ENCODE measurements at places on chromosomes 5 and 9.

DNA sequence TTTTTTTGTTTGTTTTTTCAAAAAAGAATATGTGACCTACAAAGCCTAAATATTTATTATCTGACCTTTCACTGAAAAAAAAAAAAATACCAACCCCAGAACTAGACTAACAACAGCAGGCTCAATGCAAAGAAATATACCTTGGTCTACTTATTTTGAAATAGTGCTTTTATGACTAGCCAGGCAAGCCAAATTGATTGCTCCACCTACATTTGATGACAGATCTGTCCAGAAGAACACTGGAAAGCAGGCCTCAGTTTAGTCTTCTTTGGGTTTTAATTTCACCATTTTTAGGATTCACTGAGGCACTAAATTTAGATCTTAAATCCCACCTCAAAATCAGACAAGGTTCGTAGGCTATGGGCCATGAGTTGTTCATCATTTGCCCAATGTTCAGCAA, 97.3 kb downstream of the PLPP1 start:
- no peak for DNase-seq

- DNase-seq, result no peak
These were observed 131.8 kb upstream of the IER5L start for GRCh38 chr9:129309906-129310305.

GRCh38 chr9:123500336-123500735, 144.3 kb downstream of the CRB2 start:
- DNase-seq, result no peak

GRCh38 chr9:115006660-115007059, 76.3 kb upstream of the TNFSF8 start:
- DNase-seq, result no peak

DNA sequence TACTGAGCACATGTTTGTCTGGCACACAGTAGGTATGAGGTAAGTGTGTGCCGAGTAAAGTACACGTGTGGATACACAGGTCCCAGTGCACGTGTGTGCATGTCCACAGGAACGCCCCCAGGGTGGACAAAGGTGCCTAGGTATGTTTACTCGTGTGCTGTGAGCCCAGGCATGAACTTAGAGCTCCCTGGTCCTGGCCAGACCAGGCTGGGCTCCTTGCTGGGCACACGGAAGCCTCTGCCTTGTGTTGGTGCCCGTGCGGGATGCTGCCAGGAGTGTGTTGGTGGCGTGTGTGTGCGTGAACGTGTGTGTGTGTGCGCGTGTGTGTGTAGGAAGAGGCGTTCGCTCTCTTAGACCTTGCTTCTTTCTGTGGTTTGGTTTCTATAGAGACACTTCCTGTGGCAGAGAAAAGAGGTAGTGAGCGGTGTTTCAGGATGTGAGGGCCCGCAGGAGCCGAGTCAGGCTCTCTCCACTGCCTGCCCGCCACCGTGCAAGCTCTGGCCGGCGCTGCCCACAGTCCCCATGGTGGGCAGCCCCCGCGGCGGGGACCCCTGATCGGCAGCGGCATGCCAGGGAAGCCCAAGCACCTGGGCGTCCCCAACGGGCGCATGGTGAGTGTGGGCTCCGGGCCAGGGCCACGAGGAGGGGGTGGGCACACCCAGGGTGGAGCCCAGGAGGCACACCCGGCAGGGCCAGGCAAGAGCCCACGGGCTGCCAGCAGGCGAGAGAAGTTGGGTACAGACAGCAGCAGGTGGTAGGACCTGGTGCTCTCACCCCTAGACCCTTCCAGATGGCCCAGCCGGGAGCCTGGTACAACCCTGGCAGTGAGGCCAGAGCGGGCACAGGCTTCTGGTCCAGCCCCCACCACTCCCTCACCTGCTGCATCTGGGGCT, at the start of gene RGS14:
RGS14 (plus strand) TSS at position 466 of the 893 bp plus-strand sequence; CDS start at position 567, 101 bp downstream.
- DNase-seq, result no peak

GRCh38 chr9:127567730-127568617, 44.1 kb upstream of the STXBP1 start:
- DNase-seq, result no peak

DNA sequence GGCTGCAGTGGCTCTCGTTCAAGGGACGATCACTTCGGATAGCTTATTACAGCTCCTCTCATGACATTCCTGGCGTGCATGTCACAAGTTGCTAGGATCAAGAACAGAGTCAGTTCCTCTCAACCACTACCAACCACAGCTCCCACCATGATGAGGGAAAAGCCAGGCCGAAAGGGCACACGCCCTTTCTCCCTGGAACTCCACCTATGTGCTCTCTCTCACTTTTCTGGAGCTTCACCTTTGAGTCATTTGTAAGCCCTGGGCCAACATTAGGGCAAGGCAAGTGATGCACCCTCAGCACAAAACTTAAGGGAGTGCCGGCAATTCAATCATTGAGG, 1.6 kb downstream of the SPACA9 start:
- DNase-seq, result no peak

DNA sequence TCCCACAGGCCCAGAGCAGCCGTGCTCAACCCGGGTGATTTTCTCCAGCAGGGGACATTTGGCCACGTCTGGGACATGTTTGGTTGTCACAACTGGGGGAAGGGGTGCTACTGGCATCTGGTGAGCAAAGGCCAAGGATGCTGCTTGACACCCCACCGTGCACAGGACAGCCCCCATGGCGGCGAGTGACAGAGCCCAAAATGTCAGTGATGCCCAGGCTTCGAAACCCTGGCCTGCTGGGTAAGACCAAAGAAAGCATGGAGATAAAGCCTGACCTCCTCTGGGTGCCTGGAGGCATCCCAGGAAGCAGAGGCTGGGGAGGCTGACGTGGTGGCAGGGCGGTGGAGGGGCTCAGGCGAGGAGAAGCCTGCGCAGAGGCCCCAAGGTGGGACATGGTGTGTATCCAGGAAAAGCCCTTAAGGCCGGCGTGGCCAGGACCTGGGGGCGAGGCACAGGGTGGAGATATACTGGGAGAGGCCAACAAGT, 66.4 kb downstream of the ZNF354C start:
- DNase-seq, result no peak

DNA sequence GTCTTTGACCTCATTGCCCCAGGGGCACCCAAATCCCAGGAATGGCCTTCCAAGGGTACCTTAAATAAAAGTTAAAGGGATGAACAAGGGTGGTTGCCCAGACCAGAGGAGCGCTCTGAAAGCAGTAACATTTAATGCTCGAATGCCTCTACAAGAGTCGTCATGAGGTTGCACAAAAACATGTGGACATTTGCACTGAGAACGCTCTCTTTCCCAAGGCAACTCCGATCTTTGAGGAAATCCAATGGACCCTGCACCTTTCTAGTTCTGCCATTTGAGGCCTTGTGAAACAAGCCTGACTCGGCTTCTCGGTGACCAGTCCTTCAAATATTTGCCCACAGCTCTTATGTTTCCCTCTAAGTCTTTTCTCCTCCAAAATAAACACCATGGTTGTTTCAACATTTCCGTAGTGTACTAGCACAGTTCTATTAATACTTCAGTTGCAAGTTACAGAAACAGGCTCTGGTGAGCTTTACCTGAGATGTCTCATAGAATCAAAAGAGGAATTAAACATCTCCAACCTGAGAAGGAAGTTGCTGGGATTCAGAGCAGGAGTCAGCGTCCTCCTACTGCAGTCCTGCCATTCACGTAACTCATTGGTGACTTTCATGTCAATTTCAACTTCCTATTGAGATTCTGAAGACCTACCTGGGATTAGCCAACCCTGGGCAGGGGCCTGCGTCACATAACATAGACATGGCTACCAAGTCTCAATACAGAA, 168.8 kb upstream of the RAI14 start:
- no peak for DNase-seq

- no peak for DNase-seq
These were observed 114.5 kb upstream of the NR5A1 start for GRCh38 chr9:124621371-124622328.

DNA sequence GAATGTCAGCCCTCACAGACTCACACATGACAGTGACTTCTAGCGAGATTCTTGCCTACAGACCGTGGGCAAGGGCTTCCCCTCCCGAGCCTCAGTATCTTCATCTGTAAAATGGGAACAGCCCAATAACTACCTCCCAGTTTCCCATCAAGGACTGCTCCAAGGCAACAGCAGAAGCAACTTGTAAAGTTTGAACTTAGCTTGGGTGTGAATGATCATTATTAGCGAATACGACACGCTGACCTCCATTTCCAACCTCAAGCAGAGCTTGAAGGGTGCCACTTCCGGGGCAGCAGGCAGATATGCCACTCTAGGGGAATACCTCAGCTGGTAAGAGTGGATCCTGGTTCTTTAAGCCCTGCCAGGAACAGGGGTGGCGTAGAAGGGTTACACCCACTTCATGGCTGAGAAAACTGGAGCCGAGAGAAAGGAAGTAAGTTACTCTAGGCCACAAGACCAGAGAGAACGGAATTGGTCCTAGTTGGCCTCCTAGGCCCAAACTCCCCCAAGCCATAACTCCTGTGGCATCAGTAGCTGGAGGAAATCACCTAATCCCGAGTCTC, 2.0 kb downstream of the RNF44 start:
- DNase-seq, result no peak

GRCh38 chr9:78905986-78906755, 609.2 kb downstream of the PSAT1 start:
- no peak for DNase-seq

DNA sequence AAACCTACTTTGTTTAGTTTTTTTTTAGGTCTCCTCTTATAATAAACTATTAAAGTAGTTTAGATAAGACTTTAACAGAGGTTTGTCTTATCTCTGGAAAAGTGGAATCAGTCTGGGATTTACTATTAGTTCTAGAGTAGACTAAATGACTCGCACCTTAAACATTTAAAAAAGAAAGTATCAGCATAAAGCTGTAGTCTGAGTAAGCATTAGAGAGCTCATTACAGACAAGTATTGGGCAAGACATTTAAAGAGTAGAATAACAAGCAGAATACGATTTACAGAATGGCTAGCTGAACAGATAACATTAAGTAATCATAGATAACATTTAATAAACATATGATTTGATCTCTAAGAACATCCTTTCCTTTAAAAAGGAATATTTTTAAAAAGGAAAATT, 226.0 kb upstream of the DMAC1 start:
- no peak for DNase-seq

GRCh38 chr5:107155707-107156106, 515.0 kb downstream of the EFNA5 start:
- no peak for DNase-seq

DNA sequence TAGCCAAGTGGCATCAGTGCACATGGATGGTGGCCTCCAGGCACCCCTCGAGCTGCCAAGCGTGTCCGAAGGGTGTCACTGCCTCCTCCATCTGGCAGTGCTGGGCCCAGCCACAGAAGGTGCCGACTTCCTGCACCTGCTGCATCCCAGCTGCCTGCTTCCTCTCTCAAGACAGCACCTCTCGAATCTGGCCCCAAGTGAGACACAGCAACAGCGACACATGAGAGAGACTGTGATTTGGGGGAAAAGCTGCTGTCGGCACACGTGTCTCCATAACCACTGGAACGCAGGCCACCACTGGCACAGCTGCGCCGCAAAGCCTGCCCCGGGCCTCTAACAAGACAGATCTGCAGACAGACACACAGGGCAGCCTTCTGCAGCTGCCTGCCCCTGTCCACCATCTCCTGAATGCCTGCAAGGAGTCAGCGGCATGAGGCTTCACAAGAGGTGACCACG, 8.8 kb downstream of the CLPTM1L start:
- DNase-seq, result no peak

GRCh38 chr5:160290751-160291150, 21.6 kb downstream of the CCNJL start:
- DNase-seq, result no peak

DNA sequence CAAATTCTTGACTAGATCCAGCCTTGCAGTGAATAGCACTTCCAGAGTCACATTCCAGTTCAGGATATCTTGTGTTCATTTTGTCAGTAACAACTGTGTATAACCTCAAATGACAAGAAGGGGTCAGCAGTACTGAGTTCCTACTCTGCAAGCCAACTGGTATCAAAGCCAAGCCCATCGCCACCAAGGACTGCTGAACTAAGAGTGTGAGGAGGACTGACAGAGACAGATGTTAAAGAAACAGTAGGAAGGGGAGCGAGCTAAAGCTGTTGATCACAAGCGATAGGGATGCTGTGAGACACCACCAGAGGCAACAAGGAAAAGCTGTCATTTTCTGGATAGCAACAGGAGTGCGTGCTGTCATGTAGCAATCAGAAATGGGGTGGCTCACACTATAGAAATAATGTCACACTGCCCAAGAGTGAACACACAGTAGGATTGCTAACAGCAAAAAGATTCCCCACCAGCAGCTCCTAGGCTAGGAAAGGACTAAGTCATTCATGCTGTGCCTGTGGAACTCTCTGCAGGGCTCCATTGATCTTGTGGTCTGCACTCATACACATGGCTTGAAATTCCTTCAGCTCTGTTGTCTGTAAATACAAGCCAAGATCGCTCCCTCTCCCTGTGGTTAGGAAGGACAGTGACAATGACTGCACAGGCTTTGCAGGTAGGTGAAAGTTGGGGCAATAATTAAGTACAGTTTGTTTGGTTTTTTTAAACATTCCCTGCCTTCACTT, 658.6 kb downstream of the NR2F1-AS1 start:
- DNase-seq, result no peak

- no peak for DNase-seq
These were observed 10.5 kb upstream of the CCDC125 start for GRCh38 chr5:69343083-69343482.

GRCh38 chr9:14131356-14132088, 182.4 kb downstream of the NFIB start:
- no peak for DNase-seq

GRCh38 chr5:150486402-150487198, 21.3 kb upstream of the NDST1 start:
- DNase-seq, result peak; percentile 94

GRCh38 chr9:127380479-127380878, 16.5 kb upstream of the SLC2A8 start:
- no peak for DNase-seq

- no peak for DNase-seq
These were observed 213.3 kb downstream of the CDK5RAP2 start for GRCh38 chr9:120366644-120367019.

GRCh38 chr5:125411071-125411743, 664.8 kb upstream of the ZNF608 start:
- DNase-seq, result no peak

DNA sequence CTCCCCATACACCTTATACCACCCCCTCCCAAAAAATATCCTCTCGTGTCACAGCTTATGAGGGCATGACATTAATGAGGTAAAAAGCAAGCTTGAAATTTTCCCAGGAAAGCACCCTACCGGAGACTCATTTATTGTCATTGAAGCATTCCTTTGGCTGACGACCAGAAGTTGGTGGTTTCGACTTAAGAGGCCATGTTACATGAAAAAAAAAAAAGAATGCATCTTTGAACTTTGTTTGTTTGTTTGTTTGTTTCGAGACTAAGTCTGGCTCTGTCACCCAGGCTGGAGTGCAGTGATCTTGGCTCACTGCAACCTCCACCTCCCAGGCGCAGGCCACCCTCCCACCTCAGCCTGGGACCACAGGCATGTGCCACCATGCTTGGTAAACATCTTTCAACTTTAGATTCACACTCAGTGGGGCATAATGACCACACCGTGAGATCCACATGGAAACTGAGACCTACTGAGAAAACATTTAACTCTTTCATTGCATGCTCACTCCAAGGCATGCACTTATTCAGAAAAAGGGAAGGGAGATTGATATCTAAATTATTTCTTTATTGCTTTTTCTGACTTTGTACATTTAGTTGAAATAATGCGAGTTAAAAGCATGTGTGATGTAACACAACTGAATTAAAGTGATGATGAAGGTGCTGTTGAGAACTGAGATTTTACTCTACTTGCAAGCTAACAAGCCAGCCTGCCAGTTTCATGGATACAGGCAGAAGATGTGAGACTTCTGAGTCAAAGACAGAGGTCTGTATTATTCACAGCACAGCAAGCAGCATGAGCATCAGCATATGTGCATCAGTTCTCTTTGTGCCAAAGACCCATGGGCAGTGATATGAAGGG, 5.1 kb upstream of the RAB14 start:
- DNase-seq, result no peak
